ENCODE measurements at places on chromosomes 6 and 20. TPM values are rescaled to one million over a fixed set of nuclear protein-coding genes. Genes with fewer than 3 reads are reported as not detected.

Gene OPN5
- total RNA-seq = not detected

Gene ISM1
- not detected for total RNA-seq

Gene BIRC7
- not detected for total RNA-seq

Gene FUT9
- not detected for total RNA-seq

Gene CALHM4
- not detected for total RNA-seq
